ENCODE measurements at places on chromosomes 7 and 10.

GRCh38 chr10:46329690-46330016, 42.9 kb downstream of the ANTXRL start:
- DNase-seq, result no peak

DNA sequence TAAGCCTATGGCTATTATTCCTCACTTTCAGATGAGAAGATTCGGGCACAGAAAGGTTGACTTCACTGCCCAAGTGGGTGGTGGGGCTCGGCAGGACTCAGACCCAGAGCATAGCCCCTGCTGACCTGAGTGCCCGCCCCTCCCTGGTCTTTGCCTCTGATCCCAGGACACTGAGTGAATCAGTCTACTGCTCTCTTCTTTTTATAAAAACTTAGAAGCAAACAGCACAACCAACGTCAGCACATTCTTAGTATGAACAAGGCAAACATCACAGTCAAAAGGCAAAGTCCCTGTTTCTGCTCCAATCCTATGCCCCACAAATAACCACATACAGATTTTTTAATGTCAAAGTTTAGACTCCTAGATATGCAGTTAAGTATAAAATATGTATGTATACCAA, 237.8 kb downstream of the ZMYND11 start:
- DNase-seq, result no peak

- peak; percentile 47 for DNase-seq
Observed at GRCh38 chr7:42096681-42097561, 140.1 kb downstream of the GLI3 start.

GRCh38 chr7:118590107-118590506, 365.6 kb downstream of the ANKRD7 start:
- no peak for DNase-seq

DNA sequence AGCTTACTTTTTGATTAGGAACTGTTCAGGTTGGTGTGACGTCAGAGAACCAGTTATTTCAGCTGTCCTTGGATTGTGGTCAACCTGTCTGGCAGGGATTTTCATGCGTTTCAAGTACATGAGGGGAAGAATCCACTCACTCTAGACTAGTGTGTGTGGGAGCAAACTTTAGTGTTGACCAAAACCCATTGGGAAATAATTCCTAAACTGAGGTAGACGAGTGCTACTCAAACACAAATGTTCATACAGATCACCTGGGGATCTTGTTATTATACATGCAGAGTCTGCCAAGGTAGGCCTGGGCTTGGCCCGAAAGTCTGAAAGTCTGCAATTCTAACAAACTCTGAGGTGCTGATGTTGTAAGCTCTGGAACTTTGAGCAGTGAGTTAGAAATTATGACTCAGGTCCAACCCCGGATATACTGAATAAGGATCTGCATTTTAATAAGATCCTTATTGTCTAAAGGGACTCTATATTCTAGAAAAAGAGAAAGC, 111.1 kb upstream of the CREB5 start:
- DNase-seq, result peak; percentile 46
